ENCODE measurements at places on chromosomes 16 and 17.

- no peak for DNase-seq
Measured at GRCh38 chr17:36846410-36847292, 90.6 kb upstream of the LHX1 start.

GRCh38 chr17:72985882-72986720 lies 106.4 kb downstream of the SLC39A11 start:
- DNase-seq: peak; percentile 69

DNA sequence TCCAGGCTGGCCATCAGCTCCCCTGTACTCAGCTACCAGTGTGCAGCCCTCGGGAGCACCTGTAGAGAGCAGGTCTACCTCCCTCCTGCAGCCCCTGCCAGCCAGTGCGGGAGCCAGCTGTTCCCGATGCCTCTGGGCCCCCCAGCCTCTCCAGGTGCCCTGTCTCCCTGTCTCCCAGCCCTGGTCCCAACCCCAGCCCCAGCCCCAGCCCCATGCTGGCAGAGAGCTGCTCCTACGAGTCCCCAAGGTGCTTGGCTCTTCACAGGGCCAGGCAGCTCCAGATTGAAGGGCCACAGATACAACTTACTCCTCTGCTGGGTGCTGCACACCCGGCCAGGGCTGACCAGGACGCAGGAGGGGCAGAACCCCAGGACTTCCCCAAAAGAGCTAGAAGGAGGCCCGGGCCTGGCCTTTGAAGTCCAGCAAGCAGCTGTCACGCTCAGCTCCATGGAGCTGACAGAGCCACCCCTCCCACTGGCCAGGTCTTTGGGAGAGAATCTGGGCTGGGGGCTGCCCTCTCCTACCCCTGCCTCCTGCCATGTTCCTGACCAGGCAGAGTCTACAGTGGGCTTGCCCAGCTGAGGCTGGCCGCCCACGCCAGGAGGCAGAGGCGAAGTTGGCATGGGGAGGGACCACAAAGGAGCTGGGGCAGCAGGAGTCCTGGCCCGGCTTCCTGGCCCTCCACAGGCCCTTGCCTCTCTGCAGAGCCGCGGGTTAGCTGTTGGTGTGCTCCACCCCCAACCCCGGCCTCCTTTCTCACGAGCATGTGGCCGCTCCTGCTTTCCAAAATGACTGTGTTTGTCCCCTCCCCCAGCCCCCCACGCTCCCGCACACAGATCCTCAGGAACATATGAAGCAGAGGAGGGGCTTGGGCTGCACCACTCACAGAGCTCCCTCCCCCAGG lies 9.5 kb upstream of the ADAM11 start:
- no peak for DNase-seq

GRCh38 chr16:70571623-70572022 lies 48.0 kb downstream of the SF3B3 start:
- no peak for DNase-seq

DNA sequence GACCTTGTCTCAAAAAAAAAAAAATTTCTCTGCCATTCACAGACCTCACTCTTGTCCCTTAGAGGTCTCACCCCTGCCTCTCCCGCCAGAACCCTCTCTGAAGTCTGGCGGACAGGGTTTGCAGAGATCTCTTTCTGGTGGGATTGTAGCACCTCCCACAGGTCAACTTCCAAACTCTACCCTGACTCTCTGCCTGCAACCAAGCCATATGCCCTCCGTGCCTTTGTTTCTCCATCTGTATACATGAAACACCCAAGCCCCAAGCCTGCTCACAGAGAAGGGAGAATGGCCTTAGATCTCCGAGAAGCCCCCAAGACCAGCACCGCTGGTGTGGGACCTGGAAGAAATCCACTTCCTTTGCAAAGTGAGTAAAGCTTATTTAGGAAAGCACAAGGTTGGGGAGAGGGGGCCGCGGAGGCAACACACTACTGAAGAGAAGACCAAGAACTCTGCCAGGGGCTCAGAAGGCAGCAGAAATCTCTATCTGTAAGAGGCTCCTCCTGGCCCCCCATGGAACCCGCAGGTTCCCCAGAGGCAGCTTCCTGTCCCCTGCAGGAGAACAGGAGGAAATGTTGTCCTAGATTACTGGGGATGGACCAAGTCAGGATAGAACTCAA lies 219.9 kb downstream of the C16orf78 start:
- DNase-seq: no peak

DNA sequence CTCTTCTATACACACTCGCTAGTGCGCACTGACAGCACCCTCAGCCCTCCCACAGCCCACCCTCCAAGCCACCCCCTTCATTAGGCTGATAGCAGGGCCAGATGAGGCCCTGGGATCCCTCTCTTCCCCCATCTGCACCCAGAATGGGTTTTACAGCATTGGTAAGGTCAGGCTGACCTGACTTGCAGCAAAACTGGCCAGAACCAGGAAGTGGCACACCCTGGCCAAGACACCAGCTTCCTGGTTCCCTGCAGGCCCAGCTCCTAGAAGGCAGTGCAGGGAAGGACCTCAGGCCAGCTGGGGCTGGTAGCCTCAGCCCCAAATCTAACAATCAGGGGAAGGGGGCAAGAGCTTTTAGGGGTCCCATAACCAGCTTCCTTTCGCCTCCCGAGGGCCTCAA lies 50.0 kb upstream of the MRPS23 start:
- DNase-seq: no peak

DNA sequence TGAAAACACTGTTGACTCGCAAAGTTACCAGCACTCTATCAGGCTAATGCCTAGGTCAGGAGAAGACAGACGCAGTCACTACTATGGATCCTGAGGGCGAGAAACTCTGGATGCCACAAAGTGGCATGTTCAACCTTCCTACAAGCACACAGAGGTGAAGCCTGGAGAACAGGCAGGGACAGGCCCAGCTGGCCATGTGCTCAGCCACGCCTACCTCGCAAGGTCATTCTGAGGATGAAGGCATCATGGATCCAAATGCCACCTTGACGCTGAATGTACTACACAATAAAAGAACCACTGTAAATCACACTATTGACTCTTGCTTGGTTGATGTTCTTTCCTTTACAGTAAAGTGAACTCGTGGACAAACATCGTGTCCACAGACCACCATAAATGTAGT lies 85.8 kb downstream of the ANKRD11 start:
- no peak for DNase-seq

DNA sequence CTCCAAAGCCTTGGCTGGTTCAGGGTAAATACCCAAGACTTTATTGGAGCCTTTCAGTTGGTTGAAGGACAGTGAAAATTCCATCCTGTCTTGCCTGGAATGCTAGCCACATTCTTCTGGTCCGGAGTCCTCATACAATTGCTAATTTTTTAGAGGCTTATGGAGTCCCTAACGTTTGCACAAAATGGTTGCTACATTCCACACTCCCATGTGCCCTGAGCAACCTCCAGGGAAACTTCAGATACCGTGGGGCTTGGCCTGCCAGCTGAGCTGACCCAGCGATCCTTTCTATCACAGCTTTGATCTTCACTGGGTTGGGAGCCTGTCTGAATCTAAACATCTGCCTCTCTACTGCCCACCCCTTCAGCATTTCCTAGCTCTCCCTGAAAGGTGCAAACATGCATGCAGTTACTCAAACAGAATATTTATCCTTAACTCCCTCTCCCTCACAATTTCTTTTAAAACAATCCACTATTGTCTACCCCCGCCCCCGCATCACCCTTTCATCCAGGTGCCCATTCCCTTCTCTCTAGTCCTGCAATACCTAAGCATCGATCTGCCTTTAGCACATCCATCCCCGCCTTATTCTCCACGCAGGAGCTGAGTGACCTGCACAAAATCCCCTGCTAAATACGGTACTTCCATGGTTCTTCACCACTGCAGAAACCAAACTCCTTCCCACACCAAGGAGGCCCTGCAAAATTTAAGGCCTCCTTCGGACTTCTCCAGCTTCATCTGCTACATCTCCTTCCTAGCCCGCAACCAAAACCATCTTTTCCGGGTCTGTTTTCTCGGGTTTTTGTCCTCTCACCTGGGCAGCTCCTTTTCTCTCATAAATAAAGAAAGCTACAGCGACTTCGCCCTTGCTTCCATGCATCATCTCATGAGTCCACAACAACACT lies 810 bp upstream of the GAN start:
- peak; percentile 38 for DNase-seq

DNA sequence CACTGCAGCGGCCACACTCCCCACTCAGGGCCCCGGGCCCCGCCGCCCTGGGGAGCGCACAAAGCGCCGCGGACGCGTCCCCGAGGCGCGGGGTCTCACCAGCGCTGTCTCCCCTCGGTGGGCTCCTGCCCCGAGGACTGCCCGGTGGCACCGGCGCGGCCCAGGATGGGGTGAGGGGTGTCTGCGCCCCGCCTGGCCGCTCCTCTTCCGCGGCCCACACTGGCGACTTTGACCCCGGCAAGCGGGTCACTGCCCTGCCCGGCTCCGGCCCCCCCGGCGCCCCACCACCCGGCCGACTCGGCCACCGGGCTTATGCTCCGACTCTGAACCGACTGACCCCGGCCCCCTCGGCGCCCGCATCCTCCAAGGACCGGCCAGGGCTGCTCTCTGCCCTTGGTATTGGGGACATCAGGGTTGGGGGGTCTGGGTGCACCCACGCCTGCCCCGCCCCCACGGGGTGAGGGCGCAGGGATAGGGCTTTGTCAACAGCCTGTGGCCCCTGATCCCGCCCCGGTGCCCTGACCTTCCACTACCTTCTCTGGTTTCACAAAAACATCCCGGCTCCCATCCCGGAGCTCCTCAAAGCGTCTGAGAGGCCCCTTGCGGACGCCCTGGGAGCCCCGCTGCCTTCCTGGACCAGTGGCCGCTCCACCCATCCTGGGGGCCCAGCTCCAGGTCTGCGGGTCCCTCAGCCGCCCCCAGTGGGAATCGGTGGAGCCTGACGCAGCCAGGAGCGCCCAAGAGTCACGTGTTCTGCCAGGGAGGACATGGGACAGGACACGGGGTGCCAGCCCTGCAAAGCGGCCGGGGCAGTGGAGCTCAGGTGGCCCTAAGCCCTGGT lies 829 bp downstream of the GCGR start:
- no peak for DNase-seq

DNA sequence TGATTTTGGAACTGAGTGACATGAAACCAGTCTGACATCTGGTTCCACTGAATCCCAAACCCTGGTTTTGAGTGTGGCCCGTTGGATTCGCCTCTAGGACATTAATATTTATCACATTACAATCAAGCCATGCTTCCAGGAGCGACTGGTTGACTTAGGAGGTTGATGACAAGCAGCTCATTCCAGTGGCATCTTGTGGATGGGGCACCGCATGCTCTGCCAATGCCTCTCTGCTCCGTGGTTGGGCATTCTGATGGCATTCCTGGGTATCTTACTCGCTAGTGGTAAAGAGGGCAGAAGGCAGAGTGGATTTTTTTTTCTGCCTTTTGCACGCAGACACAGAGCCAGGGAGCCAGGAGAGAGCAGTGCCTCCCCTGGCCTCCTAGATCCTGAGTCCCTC lies 31.4 kb downstream of the CACNG4 start:
- DNase-seq: peak; percentile 11

GRCh38 chr16:48269011-48269410 lies 21.7 kb upstream of the ABCC11 start:
- DNase-seq: no peak

- DNase-seq: no peak
Measured at GRCh38 chr17:44147812-44148211, 6.1 kb downstream of the HROB start.

- no peak for DNase-seq
Measured at GRCh38 chr17:44653384-44653783, 2.9 kb upstream of the MEIOC start.

GRCh38 chr17:49739641-49740271 lies 24.2 kb downstream of the FAM117A start:
- no peak for DNase-seq

DNA sequence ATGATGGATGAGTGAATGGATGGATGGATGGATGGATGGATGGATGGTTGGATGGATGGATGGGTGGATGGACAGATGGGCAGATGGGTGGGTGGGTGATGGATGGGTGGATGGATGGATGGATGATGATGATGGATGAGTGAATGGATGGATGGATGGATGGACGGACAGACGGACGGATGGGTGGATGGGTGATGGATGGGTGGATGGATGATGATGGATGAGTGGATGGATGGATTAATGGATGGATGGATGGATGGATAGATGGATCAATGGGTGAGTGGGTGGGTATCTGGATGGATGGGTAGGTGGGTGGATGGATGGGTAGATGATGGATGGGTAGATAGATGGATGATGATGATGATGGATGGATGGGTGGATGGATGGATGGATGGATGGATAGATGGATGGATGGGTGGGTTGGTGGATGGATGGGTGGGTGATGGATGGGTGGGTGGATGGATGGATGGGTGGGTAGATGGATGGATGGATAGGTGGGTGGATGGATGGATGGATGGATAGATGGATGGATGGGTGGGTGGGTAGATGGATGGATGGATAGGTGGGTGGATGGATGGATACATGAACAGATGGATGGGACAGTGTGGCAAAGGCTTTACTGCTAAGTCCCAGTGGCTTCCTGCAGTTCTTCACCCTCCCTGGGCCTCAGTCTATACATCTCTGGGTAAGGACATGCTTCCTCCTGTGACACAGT lies 30.2 kb upstream of the ZFPM1 start:
- no peak for DNase-seq

DNA sequence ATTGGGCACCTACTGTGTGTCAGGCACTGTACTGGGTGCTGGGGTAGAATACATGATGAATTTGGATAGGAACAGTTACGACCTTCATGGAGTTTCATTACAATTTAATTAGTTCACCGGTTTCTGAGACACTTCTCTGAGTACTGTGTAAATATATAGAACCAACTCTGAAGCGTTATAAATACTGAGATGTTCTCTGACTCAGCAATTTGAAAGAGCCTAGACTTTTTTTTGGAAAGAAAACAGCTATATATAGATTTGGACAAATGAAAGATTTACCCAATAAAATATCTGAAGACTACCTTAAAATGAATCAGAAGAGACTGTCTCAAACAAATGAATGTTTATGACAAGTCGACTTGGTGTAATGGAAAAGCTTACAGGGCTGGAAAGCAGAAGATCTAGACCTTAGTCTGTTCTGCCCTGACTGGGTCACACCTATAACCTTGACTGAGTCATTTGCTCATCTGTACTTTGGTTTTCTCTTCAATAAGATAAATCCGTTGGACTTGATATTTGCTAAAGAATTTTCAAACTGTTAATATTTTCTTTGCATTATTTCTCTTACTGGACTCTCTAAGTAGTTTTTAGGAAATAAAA lies 4.6 kb upstream of the GAN start:
- no peak for DNase-seq

- no peak for DNase-seq
Measured at GRCh38 chr17:40511136-40511535, 9.7 kb upstream of the TNS4 start.

DNA sequence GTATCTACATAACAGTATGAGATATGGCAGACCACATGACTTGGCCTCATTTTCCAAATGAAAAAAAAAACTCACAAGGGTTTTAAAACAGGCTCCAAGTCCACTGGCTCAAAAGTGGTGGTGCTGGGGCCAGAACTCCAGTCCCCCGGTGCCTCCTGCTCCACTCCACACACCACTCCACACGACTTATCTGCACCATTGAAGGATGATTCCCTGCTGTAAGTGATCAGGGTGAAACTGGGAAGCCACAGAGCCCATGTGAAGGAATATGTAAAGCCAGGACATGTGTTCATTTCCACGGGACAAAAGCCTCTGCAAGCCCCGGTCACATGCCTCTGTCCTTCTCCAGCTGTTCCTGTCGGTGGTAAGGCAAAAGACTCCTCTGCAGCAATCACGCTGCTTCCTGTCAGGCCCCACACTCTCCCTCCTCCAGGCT lies 97.2 kb downstream of the ZNF18 start:
- DNase-seq: no peak

Measured in fibroblast of skin of back (primary cell).